Type B pancreatic cell (in vitro differentiated cells): ENCODE measurements at places on chromosomes 2 and 18.

GRCh38 chr2:10863047-10863446 lies 48.7 kb upstream of the KCNF1 start:
- H3K36me3 ChIP-seq = no peaks in the 10 kb centered on the region
- no peak overlapping the region for H3K27ac ChIP-seq
- peaks cover 21% of the 10 kb centered on the region for H3K4me1 ChIP-seq
- peaks cover 33% of the 10 kb centered on the region for H3K27me3 ChIP-seq
- no peak for DNase-seq
- H3K4me3 ChIP-seq = no peak overlapping the region

GRCh38 chr2:169280502-169280901 lies 81.8 kb downstream of the LRP2 start:
- no peaks in the 10 kb centered on the region for H3K36me3 ChIP-seq
- H3K4me1 ChIP-seq = peaks cover 2% of the 10 kb centered on the region
- DNase-seq = no peak
- H3K27ac ChIP-seq = no peak overlapping the region
- H3K4me3 ChIP-seq = no peak overlapping the region

GRCh38 chr2:238594796-238595749 lies 168.3 kb downstream of the ASB1 start:
- H3K4me1 ChIP-seq = peaks cover 10% of the 10 kb centered on the region
- H3K4me3 ChIP-seq = no peak overlapping the region
- no peak for DNase-seq
- H3K36me3 ChIP-seq = no peaks in the 10 kb centered on the region

- no peak for DNase-seq
- H3K4me3 ChIP-seq = no peak overlapping the region
- H3K4me1 ChIP-seq = peaks cover 45% of the 10 kb centered on the region
- no peaks in the 10 kb centered on the region for H3K27me3 ChIP-seq
These were observed 186.8 kb downstream of the TMEM247 start for GRCh38 chr2:46666044-46666679.

- H3K36me3 ChIP-seq = peaks cover 4% of the 10 kb centered on the region
- H3K27ac ChIP-seq = no peak overlapping the region
- DNase-seq = no peak
These were observed 157.2 kb downstream of the BABAM2 start for GRCh38 chr2:28047681-28048080.

DNA sequence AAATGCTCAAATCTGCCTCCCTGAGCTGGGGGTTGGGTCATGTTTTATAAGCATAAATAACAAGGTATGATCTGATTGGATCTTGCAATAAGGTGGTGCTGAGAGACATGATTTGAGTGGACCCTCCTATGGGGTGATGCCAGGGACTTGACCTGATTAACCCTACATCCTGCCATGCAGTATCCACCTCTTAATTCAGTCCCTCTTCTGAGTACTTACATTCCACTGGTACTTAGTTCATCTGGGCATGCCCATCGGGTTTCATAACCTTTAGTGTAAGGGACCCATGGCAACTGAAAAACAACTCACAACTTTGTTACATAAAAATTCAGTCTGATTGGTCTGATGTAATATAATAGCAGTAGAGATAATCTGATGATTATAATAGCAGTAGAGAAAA lies 397.9 kb upstream of the HNMT start:
- no peak overlapping the region for H3K27ac ChIP-seq
- H3K27me3 ChIP-seq = no peaks in the 10 kb centered on the region
- DNase-seq = no peak
- H3K36me3 ChIP-seq = no peaks in the 10 kb centered on the region
- no peaks in the 10 kb centered on the region for H3K4me1 ChIP-seq
- no peak overlapping the region for H3K4me3 ChIP-seq

- peaks cover 17% of the 10 kb centered on the region for H3K36me3 ChIP-seq
- no peak overlapping the region for H3K27ac ChIP-seq
- H3K4me3 ChIP-seq = no peak overlapping the region
- H3K4me1 ChIP-seq = no peaks in the 10 kb centered on the region
- no peak for DNase-seq
These were observed 136.2 kb upstream of the SMAD7 start for GRCh38 chr18:49086926-49087325.

DNA sequence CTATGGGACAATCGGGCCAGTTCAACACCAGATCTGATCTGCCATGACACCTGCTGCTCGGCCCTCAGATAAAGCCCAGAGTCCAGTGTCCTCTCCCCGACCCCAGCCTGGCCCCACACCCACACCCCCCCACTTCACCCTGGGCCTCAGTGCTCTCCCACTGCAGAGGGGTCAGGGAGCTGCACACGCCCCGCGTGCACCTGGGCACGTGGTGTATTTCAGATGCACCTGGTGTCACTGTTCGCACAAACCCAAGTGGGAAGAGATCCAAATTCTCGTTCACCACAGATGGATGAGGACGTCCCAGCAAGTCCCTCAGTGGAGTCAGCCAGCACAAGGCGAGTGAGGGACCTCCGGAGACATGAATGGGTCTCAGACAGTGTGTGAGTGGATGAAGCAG lies 161.3 kb downstream of the RTP5 start:
- no peak overlapping the region for H3K27ac ChIP-seq
- no peaks in the 10 kb centered on the region for H3K36me3 ChIP-seq
- peaks cover 44% of the 10 kb centered on the region for H3K27me3 ChIP-seq
- peak; percentile 39 for DNase-seq
- H3K4me1 ChIP-seq = no peaks in the 10 kb centered on the region

DNA sequence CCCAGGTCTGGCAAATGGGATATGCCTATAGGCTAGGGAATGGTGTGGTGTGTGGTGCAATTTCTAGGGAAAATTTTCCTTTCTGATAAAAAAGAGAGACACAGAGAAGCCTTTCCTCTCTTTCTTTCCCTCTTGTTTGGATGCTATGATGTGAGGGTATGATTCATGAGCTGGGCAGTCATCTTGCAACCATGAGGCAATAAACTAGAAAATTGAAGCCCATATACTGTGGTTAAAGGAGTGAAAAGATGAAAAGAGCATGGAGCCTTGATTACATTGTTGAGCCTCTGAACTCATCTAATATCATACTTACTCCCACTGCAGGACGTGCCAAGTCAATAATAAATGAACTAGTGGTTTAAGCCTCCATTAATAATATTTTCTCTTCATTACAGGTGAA lies 215.6 kb downstream of the HAUS1 start:
- H3K27me3 ChIP-seq = peaks cover 3% of the 10 kb centered on the region
- no peaks in the 10 kb centered on the region for H3K36me3 ChIP-seq
- no peak overlapping the region for H3K4me3 ChIP-seq
- peaks cover 27% of the 10 kb centered on the region for H3K4me1 ChIP-seq
- H3K27ac ChIP-seq = no peak overlapping the region
- DNase-seq = no peak

DNA sequence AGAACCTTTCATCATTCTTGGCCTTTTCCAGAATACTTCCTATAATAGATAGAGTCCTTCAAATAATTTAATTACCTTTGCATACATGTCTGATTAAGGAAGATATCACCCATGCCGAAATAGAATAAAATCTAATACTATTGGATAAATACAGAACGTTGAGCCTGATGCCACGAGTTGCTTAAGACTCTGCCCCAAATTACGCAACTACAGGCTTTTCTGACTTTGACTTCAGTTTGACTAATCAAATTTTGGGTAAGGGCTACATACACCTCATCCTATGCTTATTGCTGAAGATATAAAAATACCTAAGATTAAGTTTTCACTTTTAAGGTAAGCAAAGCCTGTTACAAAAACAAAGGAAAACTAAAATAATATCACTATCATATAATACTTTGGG lies 1065.1 kb upstream of the NRXN1 start:
- H3K4me3 ChIP-seq = no peak overlapping the region
- H3K36me3 ChIP-seq = no peaks in the 10 kb centered on the region
- DNase-seq = no peak
- no peaks in the 10 kb centered on the region for H3K27me3 ChIP-seq
- H3K4me1 ChIP-seq = no peaks in the 10 kb centered on the region
- no peak overlapping the region for H3K27ac ChIP-seq

GRCh38 chr2:54775710-54776109 lies 52.2 kb downstream of the EML6 start:
- H3K27me3 ChIP-seq = no peaks in the 10 kb centered on the region
- H3K4me1 ChIP-seq = no peaks in the 10 kb centered on the region
- peaks cover 5% of the 10 kb centered on the region for H3K36me3 ChIP-seq
- no peak overlapping the region for H3K27ac ChIP-seq
- DNase-seq = no peak

- H3K27ac ChIP-seq = no peak overlapping the region
- peaks cover 24% of the 10 kb centered on the region for H3K36me3 ChIP-seq
- no peak for DNase-seq
- peaks cover 52% of the 10 kb centered on the region for H3K4me1 ChIP-seq
- H3K27me3 ChIP-seq = no peaks in the 10 kb centered on the region
- no peak overlapping the region for H3K4me3 ChIP-seq
These were observed 124.6 kb downstream of the NCK2 start for GRCh38 chr2:105869341-105869740.

GRCh38 chr2:8176887-8177286 lies 505.0 kb upstream of the ID2 start:
- H3K36me3 ChIP-seq = peaks cover 7% of the 10 kb centered on the region
- H3K4me3 ChIP-seq = no peak overlapping the region
- H3K27ac ChIP-seq = no peak overlapping the region
- no peaks in the 10 kb centered on the region for H3K27me3 ChIP-seq

GRCh38 chr18:48363175-48363574 lies 46.0 kb downstream of the ZBTB7C start:
- H3K4me1 ChIP-seq = peaks cover 29% of the 10 kb centered on the region
- peak overlapping the region; percentile 51 for H3K4me3 ChIP-seq
- H3K36me3 ChIP-seq = peaks cover 3% of the 10 kb centered on the region
- no peaks in the 10 kb centered on the region for H3K27me3 ChIP-seq

DNA sequence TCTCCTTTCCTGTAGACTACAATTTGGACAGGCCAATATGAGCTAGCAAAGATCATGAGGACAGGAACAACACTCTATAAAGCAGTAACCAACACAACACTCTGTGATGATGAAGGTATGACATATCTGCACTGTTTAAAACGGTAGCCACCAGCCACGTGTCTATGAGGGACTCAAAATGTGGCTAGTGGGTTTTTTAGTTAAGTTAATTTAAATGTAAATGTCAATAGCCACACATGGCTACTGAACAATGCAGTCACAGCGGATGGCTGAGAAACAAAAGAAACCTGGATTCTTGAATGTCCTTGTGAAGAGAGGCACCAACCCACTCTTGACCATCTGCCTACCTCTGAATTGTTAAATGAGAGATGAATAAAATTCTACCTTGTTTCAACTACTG lies 33.9 kb downstream of the FANCL start:
- no peak for DNase-seq
- H3K36me3 ChIP-seq = peaks cover 33% of the 10 kb centered on the region
- H3K27ac ChIP-seq = no peak overlapping the region
- no peak overlapping the region for H3K4me3 ChIP-seq
- H3K4me1 ChIP-seq = no peaks in the 10 kb centered on the region

DNA sequence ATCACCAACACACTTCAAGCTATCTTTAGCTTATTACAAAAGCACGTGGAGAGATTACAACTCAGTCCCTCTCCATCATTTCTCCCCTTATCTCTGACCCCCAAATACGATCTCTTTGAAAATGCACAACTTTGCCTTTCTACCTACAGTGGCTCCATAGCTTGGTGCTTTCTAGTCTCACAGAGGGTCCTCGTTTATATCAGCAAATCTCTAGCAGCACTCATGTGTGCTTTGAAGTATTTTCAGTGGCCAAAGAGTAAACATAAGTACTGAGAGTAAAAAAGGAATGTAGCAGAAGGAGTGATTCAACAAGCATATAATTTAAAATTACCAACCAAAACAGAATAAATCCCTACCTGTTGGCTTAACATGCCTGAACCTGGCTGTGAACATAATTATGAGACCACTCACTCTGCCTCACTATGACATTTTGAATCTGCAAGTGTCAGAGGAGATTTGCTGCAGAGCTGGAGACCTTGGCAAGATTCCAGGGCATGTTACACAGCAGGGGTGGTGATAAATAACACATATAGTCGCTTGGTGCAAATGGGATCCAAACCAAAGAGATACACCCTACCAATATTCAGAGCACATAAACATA lies 54.6 kb downstream of the LAMA3 start:
- H3K27me3 ChIP-seq = peaks cover 7% of the 10 kb centered on the region
- no peak overlapping the region for H3K27ac ChIP-seq
- no peak for DNase-seq
- no peaks in the 10 kb centered on the region for H3K36me3 ChIP-seq
- peaks cover 17% of the 10 kb centered on the region for H3K4me1 ChIP-seq
- no peak overlapping the region for H3K4me3 ChIP-seq

GRCh38 chr2:126645211-126645618 lies 10.7 kb upstream of the GYPC start:
- DNase-seq = peak; percentile 16
- H3K4me1 ChIP-seq = no peaks in the 10 kb centered on the region
- peaks cover 17% of the 10 kb centered on the region for H3K27me3 ChIP-seq
- H3K27ac ChIP-seq = no peak overlapping the region
- no peak overlapping the region for H3K4me3 ChIP-seq
- H3K36me3 ChIP-seq = no peaks in the 10 kb centered on the region

GRCh38 chr18:10971717-10972116 lies 177.7 kb downstream of the PIEZO2 start:
- no peaks in the 10 kb centered on the region for H3K27me3 ChIP-seq
- no peaks in the 10 kb centered on the region for H3K4me1 ChIP-seq
- H3K36me3 ChIP-seq = peaks cover 13% of the 10 kb centered on the region
- DNase-seq = no peak
- no peak overlapping the region for H3K27ac ChIP-seq

- DNase-seq = no peak
- H3K36me3 ChIP-seq = no peaks in the 10 kb centered on the region
- H3K4me1 ChIP-seq = no peaks in the 10 kb centered on the region
- no peaks in the 10 kb centered on the region for H3K27me3 ChIP-seq
These were observed 492.3 kb downstream of the XIRP2 start for GRCh38 chr2:167380555-167380954.

GRCh38 chr2:120820263-120820952 lies 84.7 kb downstream of the GLI2 start:
- H3K4me3 ChIP-seq = peak overlapping the region; percentile 45
- no peak overlapping the region for H3K27ac ChIP-seq
- H3K27me3 ChIP-seq = no peaks in the 10 kb centered on the region
- H3K36me3 ChIP-seq = no peaks in the 10 kb centered on the region

GRCh38 chr2:69221512-69221911 lies 165.5 kb downstream of the GFPT1 start:
- no peak overlapping the region for H3K4me3 ChIP-seq
- no peaks in the 10 kb centered on the region for H3K27me3 ChIP-seq
- DNase-seq = no peak
- H3K27ac ChIP-seq = no peak overlapping the region
- H3K4me1 ChIP-seq = peaks cover 18% of the 10 kb centered on the region

GRCh38 chr2:120626566-120626965 lies 109.1 kb upstream of the GLI2 start:
- H3K27me3 ChIP-seq = peaks cover 2% of the 10 kb centered on the region
- H3K4me3 ChIP-seq = no peak overlapping the region
- DNase-seq = no peak
- H3K4me1 ChIP-seq = peaks cover 14% of the 10 kb centered on the region
- H3K27ac ChIP-seq = no peak overlapping the region
- H3K36me3 ChIP-seq = no peaks in the 10 kb centered on the region
